ENCODE measurements at places on chromosomes 2 and 18. TPM values are rescaled to one million over a fixed set of nuclear protein-coding genes. Genes with fewer than 3 reads are reported as not detected.
A peak's percentile ranks its signal among the peaks of the same experiment; 100 is the strongest.

SH2D6 gene
- 0.44 TPM for total RNA-seq

PIEZO2 gene
- 2.8 TPM for total RNA-seq

ACTG2 gene
- not detected for total RNA-seq

SH3YL1 gene
- total RNA-seq: 25.1 TPM

KCNG2 gene
- total RNA-seq: not detected

RGPD3 gene
- total RNA-seq: 0.03 TPM

- DNase-seq: no peak
These were observed 11.3 kb upstream of the OXER1 start for GRCh38 chr2:42775186-42775585.

DNA sequence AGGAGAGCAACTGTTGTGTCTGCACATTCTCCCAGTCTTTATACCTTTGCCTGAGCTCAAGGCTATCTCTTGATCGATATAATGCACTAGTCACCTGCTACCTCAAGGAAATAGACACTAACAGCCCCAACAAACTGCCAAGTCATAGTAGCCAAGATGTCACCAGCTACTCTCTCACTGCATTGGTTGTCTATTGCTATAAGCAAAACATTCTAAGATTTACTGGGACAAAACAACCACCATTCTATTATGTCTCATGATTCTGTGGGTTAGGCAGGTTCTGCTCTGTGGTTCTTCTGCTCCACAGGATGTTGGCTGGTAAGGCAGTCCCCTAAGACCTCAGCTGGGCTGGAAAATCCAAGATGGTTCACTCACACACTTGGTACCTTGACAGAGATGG, 28.5 kb upstream of the MLPH start:
- no peak for DNase-seq

- DNase-seq: peak; percentile 38
These were observed 21.6 kb downstream of the PTPN2 start for GRCh38 chr18:12862467-12862866.

DNA sequence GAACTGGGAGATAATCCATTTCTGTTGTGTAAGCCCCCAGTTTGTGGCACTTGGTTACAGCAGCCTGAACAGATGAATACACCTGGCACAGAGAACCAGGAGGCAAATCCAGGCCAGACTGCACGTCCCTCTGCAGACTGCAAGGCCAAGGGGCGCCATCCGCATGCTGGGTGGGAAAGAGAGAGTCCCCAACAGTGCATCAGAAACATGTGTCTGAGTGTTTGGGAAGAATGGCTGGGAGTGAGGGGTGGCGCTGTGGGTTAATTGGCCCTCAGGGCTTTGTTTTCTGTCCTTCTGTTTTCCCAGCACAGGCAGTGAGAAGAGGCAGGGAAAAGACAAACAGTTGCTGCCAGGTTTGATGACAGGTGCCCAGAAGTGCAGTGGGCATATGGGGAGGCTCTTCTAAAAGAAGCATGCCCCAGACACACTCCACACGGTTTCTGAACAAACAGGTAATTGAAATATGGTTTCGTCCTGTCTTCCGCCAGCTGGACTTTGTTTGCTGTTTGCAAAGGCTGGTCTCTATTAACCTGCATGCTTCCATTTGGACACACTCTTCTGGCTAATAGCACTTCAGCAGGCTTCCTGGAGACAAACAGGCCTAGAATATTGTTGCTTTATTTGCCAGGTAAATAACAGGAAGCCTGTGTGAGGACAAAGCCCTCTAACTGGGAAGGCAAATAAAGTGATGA, 43.4 kb upstream of the SEC11C start:
- DNase-seq: no peak

DNA sequence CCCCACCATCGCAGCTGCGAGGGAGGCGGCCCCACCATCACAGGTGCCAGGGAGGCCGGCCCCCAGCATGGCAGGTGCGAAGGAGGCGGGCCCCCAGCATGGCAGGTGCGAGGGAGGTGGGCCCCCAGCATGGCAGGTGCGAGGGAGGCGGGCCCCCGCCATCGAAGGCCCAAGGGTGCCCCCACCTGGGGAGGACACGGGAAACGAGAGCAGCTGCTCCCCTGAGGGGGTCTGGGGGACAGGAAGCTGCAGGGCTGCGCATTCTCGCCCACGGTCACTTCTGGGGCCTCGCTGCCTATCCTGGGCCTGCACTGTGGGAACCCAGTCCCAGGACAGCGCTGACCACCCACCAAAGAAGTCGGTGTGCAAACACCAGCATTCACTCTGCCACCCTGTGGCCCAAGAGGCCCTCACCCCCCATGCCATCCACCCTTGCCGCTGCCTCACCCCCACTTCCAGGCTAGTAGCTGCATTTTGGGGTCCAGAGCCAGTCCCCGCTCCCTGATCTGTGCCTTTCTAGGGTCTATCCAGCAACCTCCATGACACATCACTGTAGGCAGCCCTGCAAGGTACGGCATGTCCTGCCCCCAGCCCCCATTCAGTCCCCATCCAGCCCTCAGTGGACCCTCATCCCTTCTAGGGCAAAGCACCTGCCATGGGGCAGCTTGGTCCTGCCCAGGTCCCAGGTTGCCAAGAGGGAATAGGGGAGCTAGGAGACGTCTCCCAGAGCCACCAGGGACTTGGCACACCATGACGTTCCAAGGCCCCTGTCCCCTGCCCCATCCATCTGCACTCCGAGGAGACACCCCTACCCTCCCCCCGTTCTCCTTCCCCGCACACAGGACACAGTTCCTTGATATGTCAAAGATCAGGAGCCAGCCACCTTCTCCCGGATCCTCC, 24.0 kb upstream of the GPC1 start:
- DNase-seq: no peak

GRCh38 chr2:86036669-86037138, 69.0 kb downstream of the POLR1A start:
- no peak for DNase-seq
